NB4 (cell line): ENCODE measurements at places on chromosomes 5 and 9.
A peak's percentile ranks its signal among the peaks of the same experiment; 100 is the strongest.

DNA sequence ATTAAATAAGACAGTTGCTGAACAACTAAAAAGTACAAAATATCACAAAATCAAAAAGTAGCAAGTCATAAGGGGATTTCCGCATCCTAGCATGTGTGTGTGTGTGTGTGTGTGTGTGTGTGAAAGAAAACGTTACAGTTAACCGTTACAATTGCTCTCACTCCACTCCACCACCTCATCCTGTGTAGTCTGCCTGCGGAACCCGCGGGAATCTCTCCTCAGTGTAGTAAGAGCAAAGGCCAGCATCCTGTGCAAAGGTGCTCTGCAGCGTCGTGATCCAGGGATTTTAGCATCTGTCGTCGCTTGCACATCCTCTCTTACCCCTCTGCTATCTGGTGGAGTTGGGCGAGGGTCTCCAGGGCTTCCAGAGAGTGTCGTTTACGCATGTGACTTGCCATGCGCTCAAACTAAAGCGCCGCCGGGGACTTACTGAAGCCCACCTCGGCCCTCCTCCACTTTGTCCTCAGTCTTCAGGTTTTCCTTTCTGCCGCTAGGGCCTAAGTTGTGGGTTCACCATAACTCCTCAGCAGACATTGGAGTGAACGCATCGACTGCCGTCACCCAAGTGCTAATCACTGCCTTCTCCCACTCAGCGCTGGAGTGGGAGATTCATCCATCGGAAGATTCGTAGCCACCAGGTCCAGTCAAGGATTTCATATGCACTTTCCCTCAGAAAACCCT lies 3.9 kb downstream of the CDKN2B start:
- DNase-seq, result no peak

GRCh38 chr9:115107701-115108100 lies 10.3 kb downstream of the TNC start:
- no peak for DNase-seq

DNA sequence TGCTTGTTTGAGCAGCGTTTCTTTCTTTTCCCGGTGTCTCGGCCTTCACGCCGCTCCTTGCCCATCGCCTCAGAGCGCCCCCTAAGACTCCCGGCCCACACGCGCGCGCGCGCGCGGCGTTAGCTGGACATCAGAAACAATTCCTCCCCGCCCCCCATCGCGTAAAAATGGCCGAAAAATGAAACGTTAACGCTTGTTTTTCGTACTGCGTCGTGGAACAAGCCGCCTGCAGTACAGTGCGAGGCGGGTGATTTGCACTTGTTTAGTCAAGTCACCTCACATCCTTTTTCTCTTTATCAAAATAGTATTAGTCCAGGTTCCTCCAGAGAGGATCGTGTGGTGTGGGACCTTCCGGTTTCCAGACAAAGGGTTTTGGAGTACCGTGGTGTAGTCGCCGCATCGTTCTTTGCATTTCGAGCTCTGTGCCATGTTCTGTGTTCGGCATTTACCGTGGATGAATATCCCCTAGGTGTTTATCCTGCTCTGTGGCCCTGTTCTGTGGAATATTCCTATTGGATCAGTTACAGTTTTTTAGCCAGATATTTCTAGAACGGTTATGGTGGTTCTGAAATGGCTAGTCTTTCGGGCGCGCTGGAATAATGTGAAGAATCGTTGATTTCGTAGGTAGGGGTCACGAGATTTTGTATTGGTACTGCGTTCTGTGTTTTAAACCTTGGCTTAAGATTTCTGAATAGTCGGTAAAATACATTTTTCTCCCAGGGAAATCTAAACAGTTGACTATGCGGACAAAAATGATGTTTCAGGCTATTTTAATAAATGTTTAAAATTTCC lies 1.0 kb downstream of the MATR3 start:
- DNase-seq, result peak; percentile 88

DNA sequence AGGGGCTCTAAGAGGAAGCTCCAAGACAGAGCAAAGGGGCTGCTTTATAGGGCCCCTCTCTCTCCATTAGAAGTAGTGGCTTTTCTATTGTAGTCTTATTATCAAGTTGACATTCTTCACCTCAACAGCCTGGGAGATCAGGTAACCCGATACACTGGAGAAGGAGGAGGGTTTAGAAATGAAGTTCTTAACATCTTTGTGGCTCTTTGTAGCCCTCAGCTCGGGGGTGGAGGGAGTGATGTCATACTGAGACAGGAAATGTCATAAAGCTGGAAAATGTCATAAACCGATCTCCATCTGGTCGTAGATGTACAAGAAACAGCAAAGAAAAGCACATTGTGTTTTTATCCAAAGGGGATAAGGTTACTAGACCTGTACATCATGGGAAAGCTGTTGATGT lies 17.9 kb downstream of the PDZD2 start:
- no peak for DNase-seq

GRCh38 chr5:68533051-68533450 lies 317.5 kb downstream of the PIK3R1 start:
- peak; percentile 44 for DNase-seq

DNA sequence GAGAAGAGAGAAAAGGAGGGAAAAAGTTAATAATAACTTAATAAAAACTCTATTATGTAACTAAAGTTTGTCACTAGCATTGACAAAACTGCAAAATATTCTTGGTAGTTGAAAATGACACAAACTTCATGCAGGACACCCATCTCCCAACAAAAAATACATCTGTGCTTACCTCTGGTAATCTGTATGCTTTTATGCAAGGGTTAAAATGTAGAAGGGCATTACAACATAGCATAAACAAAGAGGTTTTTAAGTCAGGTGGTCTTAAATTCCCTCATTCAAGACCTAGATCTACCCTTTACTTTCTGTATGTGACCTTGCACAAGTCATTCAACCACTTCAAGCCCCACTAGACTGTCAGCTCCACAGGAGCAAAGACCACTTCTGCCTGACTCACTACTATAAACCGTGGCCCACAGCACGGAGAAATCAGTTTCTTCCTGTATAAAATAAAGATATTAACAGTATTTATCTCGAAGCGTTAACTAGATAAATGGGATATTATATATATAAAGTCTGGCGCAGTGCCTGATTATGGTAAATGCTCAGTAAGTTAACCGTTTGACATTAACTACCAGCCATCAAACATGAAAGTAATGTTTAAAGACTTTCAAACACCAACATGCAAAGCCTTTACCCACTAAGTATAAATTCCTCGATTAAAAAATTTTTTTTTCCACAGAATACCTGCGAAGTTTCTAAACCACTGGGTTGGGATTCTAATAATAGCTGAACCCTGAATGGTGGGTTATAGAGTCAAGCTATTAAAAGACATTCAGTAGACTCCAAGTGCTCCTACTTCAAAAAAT lies 2.0 kb downstream of the FBXL17 start:
- DNase-seq, result peak; percentile 57

DNA sequence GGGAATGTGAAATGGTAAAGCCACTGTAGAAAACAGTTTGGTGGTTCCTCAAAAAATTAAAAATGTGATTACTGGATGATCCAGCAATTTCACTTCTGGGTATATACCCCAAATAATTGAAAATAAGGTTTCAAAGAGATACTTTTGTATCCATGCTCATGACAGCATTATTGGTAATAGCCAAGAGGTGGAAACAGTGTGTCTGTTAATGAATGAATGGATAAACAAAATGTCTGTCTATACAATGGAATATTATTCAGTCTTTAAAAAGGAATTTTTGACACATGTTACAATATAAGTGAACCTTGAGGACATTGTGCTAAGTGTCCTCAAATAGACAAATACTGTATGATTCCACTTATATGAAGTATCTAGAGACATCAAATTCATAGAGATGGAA lies 40.1 kb downstream of the NUP214 start:
- no peak for DNase-seq

GRCh38 chr5:87829217-87829551 lies 416.5 kb upstream of the CCNH start:
- DNase-seq, result no peak

DNA sequence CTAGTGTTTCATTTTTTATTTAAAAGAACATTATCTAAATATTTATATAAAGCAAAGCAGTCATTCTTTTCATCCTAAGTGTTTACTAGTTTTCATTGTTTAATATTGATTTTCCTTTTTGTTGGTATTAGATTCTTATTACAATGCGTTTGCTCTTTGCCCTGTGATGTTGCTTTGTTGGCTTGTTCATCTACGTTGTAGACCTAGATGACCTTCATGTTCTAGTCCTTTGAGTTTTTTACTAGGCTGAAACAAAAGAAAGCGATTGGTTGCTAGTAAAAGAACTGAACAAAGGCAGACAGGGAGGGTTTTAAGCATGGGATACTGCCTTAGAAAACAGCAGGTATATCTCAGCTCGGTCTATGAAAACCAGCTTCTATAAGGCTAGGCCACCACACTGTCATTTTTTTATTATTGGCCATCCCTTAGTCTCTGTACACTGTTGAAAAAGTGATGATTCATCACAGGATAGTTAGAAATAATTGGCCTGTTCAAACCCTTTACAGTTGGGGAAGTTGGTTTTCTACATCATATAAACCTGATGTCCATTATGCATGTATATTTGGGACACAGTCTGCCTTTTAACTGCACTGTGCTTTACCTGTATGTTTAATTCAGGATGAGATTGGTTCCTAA lies 119.0 kb downstream of the ZCCHC7 start:
- DNase-seq, result peak; percentile 24
